ENCODE measurements at places on chromosomes 1 and 21. TPM values are rescaled to one million over a fixed set of nuclear protein-coding genes. Genes with fewer than 3 reads are reported as not detected.

COL9A2 gene
- 2.6 TPM for total RNA-seq

DNA sequence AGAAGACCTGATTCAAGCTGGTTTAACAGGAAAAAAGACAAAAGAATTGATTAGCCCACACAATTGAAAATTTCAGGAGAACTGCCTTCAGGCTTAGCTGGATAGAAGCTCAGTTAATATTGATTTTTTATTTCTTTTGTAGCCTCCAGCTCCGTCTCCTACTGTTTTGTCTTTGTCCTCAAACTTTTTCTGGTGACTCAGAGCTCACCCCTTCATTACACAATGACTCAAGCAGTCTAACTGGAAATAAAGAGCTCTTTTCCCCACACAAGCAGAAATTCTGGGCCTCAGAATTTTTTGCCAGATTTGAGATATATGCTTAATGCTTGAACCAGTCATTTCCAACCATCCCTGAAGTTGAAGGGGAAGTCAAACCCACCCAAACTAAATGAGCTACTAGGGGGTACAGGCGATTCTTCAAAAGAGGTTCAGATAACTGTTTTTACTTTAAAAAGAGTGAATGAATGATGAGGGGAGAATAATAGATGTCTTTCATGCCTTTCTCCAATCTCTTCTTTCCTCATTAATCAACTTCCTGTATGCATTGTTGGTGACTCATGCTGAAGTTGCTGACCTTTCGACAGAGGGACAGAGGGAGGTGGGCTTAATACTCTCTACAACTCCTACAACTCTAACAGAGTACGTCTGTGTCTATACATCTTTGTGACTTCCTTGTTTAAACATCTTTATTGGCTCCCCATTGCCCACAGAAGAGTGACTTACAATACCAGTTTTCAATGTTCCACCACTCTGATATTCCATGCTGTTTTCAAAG, 6.2 kb upstream of the ACP6 start:
- peaks cover 26% of the 10 kb centered on the region for H3K27me3 ChIP-seq
- H3K4me3 ChIP-seq = no peak overlapping the region
- H3K27ac ChIP-seq = no peak overlapping the region
- H3K36me3 ChIP-seq = peaks cover 8% of the 10 kb centered on the region

DNA sequence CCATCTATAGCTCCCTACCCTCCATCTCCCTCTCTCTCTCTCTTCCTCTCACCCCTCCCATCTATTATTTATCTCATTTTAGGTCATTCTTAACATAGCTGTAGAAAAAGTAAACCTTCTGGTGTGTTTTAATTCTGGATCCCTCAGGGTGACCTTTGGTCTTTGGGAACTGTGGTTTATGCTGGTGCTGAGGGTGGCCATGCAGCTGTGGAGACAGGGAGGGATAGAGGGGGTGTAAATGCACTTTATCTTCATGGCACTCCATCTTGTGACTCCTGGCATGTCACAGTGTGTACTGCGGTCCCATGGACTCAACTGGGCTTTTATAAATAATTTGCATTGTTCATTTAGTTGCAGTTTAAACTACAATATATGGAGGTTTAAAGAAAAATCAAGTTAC, 50.2 kb upstream of the RUNX1 start:
- DNase-seq = no peak
- H3K27me3 ChIP-seq = no peaks in the 10 kb centered on the region
- H3K36me3 ChIP-seq = no peaks in the 10 kb centered on the region
- H3K27ac ChIP-seq = no peak overlapping the region

GRCh38 chr1:73587080-73587479, 610.9 kb downstream of the LRRIQ3 start:
- H3K36me3 ChIP-seq = no peaks in the 10 kb centered on the region
- H3K27me3 ChIP-seq = no peaks in the 10 kb centered on the region
- no peaks in the 10 kb centered on the region for H3K4me1 ChIP-seq
- H3K4me3 ChIP-seq = no peak overlapping the region
- no peak overlapping the region for H3K27ac ChIP-seq

CFHR3 gene
- not detected for total RNA-seq

DNA sequence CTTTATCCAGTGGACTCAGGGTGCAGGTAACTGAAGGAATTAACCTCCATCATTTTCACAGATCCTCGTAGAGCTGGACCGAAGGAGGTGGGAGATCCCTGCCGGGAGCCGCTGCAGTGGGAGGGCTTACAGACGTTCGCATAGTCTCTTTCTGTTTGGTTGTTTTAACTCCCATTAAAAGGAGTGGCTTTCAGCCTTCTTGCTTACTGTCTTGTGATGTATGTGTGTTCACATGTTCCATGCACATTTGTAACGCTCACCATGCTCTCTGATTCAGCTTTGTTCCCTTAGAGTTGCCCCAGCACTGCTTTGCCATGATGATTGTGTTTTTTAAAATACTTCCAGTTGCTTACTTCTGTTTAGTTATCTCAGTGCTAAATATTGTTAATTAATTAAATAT, 85.8 kb downstream of the ADARB1 start:
- DNase-seq = no peak
- H3K27ac ChIP-seq = no peak overlapping the region
- H3K36me3 ChIP-seq = peaks cover 3% of the 10 kb centered on the region
- H3K4me3 ChIP-seq = no peak overlapping the region

GRCh38 chr1:153466908-153467307, 6.5 kb upstream of the S100A7 start:
- peaks cover 2% of the 10 kb centered on the region for H3K36me3 ChIP-seq
- peaks cover 30% of the 10 kb centered on the region for H3K27me3 ChIP-seq
- H3K4me3 ChIP-seq = no peak overlapping the region
- no peak for DNase-seq
- no peaks in the 10 kb centered on the region for H3K4me1 ChIP-seq

Data from T-helper 17 cell (primary cell).